Thymus (tissue), 14 donors: ENCODE measurements at places on chromosomes 2 and 18.

DNA sequence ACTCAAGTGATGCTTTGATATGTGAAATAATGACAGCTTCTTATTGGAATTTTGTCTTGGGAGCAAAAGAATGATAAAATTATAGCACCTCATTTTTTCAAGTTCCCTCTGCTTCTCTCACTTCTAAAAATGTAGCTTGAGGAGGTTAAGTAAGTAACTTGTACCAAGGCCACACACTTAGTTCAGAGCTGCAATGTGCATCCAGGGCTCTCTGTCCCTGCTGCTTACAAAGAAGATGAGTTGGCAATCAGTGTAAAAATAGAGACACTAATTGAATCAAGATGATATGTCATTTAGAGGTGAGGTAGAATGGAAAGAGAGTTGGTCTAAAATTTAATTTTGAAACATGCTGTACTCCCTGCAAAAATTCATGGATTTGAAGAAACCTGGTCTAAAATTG lies 312.0 kb upstream of the TNP1 start:
- DNase-seq, result no peak

DNA sequence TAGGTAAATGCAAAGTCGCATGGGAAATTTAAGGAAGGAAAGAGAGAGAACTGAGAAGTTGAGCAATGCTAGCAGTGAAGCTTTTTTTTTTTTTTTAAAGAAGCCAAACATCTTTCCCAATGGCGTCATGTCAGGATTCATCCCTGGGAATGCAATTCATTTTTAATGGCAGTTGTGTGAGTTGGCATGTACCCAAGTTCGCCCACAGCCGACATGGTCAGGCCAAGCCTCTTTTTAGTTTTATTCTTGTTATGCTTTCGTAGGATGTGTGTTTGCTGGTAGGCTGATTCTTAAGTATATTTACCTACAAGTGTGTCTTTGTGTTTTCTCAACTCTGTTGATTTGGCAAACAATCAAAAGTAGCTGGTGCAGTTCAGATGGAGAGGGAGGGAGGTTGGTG lies 127.6 kb upstream of the ITGA6 start:
- DNase-seq, result no peak

GRCh38 chr2:10536569-10537133 lies 88.5 kb upstream of the ODC1 start:
- DNase-seq, result no peak

- DNase-seq, result peak; percentile 63
Measured at GRCh38 chr18:60554967-60555366, 182.4 kb upstream of the MC4R start.

DNA sequence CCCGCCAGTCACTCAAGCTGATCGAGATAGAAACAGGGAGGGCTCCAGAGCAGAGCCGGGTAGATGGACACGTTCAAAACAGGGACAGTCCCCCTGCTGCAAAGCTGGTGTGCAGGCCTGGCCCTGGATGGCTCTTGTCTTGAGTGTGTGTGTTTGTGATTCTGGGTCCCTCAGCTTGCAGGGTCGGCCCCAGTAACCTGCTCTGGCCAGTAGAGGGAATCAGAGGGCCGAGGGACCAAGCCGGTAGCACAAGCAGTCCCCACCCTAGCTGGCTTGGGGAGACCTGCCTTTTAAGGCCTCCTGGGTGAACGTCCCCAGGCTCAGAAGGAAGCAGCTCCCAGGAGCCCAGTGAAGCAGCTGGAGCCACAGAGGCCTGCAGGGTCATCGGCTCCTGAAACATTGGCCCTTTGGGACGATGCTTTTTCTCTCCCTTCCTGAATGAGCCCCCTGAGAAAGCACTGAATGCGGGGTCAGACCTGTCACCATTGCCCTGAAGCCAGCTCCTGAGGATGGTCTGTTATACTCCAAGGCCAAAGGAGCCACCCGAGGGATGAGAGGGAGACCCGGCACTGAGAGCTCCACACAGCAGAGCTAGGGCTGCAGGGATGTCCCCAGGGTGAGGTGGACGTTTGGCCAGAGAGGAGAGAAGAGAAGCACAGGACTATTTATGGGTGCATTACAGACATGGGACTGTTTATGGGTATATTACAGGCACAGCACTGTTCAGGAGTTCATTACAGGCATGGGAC lies 15.4 kb upstream of the MLPH start:
- peak; percentile 41 for DNase-seq

DNA sequence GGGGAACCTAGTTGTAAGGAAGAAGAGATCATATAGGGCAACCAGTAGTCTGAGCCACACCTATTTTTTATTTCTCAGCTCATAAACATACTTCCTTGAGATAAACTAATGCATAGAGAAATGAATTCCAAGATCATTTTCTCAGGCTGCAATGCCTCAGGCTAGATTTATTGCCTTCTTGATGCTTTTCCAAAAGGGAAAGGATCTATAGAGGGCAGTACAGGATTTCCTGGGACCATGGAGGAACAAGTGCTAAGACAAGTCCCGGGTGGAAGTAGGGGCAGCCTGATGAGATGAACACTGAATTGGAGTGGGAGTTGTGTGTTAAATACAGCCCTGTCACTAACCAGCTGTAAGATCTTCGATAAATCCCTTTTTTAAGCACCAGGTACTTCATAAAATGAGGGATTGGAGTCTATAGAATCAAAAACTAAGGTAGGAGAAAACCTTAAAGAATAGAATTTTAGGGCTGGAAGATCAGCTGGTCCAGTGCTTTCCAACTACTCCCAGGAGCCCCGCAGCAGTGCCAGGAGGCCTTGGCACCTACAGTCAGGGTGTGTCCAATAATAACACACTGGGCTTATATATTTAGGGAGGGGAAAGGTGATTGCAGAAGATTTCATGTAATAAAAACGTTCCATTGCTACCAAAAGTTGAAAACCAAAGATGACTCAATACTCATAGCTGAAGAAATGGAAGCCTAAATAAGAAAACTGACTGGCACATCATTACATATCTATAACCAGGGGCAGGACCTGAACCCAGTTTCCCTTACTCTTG lies 58.1 kb downstream of the SERTAD2 start:
- DNase-seq, result no peak

DNA sequence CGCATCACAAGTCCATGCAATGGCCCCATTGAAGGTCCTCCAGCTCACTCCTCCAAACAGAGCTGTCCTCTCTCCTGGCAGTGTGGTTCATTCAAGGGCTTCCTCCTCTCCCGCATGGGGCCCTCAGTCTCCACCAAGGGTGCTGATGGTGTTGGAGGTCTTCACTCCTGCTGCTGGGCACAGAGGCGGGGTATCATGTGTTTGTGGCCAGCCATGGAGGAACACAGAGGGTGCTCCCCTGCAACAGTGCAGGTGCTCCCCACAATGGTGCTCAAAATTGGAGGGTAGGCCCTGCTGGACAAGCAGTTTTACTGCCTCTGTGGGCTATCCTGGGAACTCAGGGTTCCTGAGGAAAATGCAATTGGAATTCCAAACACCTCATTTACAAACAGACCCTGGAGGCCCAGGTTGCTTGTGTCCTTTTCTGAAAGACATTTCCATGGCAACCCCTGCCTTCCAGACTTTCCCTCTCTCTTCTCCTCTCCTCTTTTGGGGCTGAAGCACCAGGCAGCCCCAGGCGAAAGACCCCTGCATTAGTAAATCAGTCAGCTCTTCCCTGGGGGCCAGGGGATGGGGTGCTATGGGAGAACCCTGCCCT lies 256.0 kb downstream of the HAUS1 start:
- DNase-seq, result no peak

DNA sequence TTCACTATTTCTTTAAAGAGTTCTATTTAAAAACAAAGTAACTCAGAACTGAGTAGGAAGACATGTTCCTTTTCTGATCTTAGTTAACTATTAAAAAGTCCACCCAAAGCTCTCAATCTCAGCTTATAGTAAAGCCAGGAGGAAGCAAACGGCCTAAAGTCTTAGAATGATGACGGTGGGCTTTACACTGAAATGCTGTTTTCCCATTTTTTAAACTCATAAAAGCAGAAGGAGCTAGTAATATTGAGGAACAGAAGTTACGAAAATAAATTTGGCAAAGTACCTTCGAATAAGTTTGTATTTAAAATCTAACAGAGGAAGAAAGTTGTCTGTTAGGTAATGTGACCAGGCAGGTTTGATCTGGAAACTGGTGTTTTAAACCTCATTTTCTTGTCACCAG lies 111.1 kb downstream of the ZNF532 start:
- DNase-seq, result no peak

DNA sequence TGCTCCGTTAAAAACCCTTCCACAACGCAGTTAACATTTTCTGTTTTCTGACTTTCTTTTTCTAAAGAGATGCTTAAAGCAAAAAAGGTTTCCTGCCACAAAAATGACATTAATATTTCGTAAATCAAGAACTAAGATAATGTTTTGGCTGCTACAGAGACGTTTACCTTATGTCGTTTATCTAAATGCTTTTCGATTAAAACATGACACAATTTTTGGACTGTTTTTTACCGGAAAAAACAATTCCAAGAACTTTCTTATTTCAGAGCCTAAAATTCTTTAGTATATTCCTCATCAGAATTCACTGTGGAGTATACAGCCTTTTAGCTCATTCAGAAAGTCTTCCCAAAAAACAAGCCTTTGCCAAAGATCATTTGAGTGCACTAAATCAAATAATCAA lies 278.0 kb upstream of the TCF4 start:
- no peak for DNase-seq

DNA sequence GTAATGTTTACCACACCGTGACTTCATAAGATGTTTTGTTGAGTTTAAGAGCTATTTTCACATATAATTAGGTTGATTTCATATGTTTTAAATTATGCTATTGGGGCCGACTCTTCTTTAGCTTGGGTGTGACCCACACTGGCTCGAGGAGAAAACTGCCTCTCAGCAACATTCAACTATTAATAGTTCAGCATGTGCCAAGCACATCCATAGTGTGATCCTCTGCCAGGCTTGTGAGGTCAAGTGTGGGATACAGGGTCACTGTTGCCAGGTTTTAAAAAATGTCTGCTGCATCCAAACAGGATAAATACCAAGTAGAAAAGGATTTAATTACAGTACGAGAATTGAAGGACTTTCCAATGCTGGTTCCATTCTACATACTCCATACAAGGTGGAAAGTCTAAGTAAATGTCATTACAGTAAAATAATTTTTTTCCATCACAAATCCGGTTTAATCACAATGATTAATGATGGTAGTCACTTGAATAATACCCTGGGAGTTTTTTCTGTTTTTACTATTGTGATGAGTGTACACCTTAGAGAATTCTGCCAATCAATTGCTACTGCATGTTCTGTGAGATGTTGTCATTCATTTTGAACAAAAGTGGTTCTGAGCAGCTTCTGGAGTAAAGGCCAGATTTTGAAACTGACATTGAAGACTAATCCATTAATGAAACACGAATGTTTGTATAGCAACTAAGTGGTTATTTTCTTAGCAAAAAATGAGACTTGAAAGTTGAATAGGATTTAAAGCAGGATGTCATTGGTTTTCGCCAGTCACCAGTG lies 84.5 kb downstream of the ABI2 start:
- DNase-seq, result no peak

DNA sequence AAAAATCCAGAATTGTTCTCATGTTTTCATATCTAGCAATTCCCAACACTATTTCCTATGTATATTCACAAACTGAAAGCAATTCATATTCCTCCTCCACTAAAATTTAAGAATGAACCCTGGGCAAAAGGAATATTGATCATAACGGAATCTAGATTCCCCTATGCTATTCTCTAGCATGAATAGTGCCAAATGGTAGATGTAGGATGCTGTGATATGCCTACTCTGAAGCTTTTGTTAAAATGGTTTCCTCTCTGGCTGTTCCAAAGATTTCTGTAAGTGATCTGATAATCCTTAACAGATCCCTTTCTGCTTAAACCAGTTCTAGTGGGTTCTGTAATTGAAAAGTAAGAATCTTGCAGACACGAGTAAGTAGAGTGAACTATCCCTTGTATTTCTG lies 298.0 kb upstream of the TANK start:
- no peak for DNase-seq

DNA sequence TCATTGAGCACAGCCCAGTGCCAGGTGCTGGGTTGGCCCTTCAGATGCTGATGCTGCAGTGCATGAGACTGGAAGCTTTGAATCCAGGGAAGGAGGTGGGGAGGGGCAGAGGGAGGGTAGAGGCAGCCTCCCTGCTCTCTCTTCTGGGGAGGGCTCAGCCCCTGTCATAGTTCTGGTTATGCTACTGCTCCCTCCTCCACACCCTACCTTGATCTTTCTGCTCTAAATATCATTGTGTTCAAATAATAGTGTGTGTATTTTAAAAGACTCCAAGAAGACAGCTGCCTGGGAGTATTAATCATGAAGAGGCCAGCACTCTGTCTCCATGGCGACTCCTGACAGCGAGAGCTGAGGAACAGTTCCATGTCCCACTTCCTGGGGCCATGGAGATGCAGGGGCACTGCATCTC lies 3.8 kb upstream of the EGR4 start:
- DNase-seq, result no peak

DNA sequence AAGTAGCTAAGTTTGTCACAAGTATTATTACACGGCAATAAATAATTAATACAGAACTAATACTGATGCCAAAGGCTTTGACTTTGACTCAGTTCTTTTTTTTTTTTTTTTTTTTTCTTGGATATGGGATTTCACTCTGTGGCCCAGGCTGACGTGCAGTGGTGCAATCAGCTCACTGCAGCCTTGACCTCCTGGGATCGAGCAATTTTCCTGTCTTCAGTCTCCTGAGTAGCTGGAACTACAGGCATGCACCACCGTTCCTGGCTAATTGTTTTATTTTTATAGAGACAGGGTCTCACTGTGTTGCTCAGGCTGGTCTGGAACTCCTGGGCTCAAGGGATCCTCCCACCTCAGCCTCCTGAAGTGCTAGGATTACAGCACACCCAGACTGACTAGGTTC lies 284.5 kb downstream of the SS18 start:
- DNase-seq, result no peak

DNA sequence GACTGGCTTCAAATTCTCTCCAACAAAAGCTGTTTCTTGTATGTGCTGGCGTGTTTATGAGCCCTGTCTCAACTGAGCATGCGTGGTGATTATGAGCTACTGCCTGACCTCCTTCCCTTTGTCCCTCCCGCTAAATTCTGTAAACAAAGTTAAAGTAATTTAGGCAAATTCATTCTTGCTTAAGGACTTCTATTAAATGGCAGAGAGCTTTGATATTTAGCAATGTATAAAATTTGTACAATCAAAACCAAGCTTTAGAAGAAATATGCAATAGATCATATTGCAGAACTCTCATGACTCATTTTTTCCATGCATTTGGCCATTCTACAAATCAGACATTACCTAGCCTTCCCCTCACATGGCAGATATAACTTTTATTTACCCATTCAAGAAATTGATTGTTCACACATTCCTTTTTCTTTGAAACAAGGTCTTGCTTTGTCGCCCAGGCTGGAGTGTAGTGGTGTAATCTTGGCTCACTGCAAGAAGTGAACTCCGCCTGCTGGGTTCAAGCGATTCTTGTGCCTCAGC lies 18.2 kb downstream of the IGFBP2 start:
- DNase-seq, result no peak
